Endothelial cell (in vitro differentiated cells): ENCODE measurements at places on chromosomes 12 and 14.
A peak's percentile ranks its signal among the peaks of the same experiment; 100 is the strongest.

DNA sequence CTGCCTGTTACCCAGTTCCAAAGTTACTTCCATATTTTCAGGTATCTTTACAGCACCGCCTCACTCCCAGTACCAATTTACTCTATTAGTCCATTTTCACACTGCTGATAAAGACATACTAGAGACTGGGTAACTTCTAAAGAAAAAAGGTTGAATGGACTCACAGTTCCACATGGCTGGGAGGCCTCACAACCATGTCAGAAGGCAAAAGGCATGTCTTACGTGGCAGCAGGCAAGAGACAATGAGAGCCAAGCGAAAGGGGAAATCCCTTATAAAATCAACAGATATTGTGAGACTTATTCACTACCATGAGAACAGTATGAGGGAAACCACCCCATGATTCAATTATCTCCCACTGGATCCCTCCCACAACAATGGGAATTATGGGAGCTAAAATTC, 9.8 kb downstream of the AREL1 start:
- H3K27ac ChIP-seq, result no peak overlapping the region
- H3K36me3 ChIP-seq, result peaks cover 34% of the 10 kb centered on the region
- peak overlapping the region; percentile 21 for H3K4me3 ChIP-seq
- no peaks in the 10 kb centered on the region for H3K27me3 ChIP-seq

- peaks cover 3% of the 10 kb centered on the region for H3K36me3 ChIP-seq
- no peak for DNase-seq
- no peaks in the 10 kb centered on the region for H3K4me1 ChIP-seq
- H3K27ac ChIP-seq, result no peak overlapping the region
- H3K27me3 ChIP-seq, result peaks cover under 1% of the 10 kb centered on the region
- H3K4me3 ChIP-seq, result no peak overlapping the region
Observed at GRCh38 chr12:124700810-124701592, 133.6 kb upstream of the NCOR2 start.

DNA sequence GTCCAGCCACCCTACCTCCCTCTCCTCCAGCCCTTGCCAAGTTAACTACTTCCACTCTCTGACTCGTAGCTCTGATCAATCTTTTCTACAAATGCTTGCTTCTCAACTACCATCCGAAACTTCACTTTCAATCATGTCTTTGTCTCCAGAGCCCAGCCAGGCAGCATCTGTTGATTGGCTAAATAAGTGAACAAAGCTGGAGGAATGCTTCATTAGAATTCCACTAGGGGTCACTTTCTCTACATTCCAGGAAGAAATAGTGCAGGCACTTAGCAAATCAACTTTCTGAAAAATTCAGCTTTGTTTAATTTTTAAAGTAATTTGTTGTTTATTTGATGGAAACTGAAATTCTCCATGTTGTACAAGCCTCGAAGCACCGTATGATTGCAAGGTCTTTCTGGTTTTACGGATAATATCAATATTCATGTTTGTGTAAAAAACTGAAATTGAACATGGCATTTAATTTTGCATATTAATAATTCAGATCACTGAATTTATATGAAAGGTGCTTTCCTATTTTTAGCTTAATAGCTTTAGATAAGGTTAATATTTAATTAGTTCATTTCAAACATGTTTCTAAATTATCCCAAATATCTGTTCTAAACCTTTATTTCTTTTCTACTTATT, 32.4 kb upstream of the HELB start:
- DNase-seq, result no peak
- H3K36me3 ChIP-seq, result no peaks in the 10 kb centered on the region
- H3K27ac ChIP-seq, result no peak overlapping the region
- H3K27me3 ChIP-seq, result peaks cover 2% of the 10 kb centered on the region
- H3K4me1 ChIP-seq, result no peaks in the 10 kb centered on the region
- no peak overlapping the region for H3K4me3 ChIP-seq

DNA sequence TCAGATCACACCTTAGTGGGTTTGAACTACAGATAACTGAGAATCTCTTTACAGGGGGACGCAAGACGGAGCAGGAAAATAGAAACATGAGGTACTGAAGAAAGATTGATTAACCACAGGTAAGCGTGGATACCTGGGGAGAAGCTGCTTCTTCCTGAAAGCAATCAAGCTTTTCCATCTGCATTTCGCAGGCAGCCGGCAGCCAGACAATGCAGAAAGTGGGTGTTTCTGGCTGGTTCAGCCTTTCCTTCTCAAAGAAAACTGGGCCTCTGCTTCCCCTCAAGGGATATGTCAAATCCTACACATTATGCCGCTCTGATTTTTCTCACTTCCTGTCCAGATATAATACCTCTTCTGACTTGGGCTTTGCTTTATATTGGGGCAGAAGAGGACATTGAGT, 39.1 kb upstream of the PPFIA2 start:
- peaks cover 9% of the 10 kb centered on the region for H3K4me1 ChIP-seq
- H3K27me3 ChIP-seq, result no peaks in the 10 kb centered on the region
- no peak overlapping the region for H3K27ac ChIP-seq
- H3K4me3 ChIP-seq, result no peak overlapping the region
- no peaks in the 10 kb centered on the region for H3K36me3 ChIP-seq

GRCh38 chr12:52123487-52124186, 44.1 kb downstream of the SMIM41 start:
- peaks cover 61% of the 10 kb centered on the region for H3K4me1 ChIP-seq
- no peaks in the 10 kb centered on the region for H3K36me3 ChIP-seq
- no peak overlapping the region for H3K4me3 ChIP-seq
- no peak overlapping the region for H3K27ac ChIP-seq
- no peak for DNase-seq

DNA sequence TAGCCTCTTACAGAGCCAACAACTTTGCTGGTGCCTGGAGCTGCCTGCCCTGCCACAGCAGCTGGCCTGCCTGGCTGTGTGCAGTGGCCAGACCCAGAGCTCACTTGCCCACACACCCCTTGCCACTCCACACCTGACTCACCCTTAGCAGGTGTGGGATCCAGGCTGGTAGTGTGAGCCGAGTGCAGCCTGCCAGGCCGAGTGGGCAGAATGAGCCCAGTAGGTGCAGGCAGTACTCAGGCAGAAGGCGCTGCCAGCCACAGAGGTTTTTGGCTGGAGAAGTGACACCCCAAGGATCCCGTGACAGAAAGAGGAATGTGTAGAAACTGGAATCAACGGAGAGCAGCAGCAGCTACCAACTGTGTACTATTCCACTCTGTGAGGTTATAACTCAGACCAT, 29.8 kb upstream of the PYGL start:
- no peak for DNase-seq
- H3K27ac ChIP-seq, result no peak overlapping the region
- peaks cover 4% of the 10 kb centered on the region for H3K36me3 ChIP-seq

DNA sequence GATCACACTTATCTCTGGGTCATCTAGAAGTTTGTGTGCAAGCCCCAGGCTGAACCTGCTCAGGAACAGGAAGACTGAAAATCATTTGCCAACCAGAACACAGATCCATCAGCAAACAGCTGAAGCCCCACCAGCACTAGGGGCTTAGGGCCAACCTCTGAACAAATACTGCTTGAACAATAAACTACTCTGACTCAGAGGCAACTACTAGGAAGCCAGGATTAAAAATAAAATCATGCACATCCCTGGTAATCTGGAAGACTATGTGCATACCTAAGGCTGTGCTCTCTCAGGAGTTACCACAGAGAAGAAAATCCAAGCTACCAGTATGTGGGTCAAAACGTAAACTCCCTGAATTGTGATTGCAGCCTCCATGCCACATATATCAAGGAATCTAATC, 15.9 kb downstream of the GALNT8 start:
- H3K27ac ChIP-seq, result no peak overlapping the region
- H3K4me3 ChIP-seq, result no peak overlapping the region

GRCh38 chr12:77130193-77130592, 64.8 kb upstream of the E2F7 start:
- no peaks in the 10 kb centered on the region for H3K36me3 ChIP-seq
- no peak overlapping the region for H3K27ac ChIP-seq
- no peak overlapping the region for H3K4me3 ChIP-seq
- DNase-seq, result no peak
- H3K27me3 ChIP-seq, result no peaks in the 10 kb centered on the region

DNA sequence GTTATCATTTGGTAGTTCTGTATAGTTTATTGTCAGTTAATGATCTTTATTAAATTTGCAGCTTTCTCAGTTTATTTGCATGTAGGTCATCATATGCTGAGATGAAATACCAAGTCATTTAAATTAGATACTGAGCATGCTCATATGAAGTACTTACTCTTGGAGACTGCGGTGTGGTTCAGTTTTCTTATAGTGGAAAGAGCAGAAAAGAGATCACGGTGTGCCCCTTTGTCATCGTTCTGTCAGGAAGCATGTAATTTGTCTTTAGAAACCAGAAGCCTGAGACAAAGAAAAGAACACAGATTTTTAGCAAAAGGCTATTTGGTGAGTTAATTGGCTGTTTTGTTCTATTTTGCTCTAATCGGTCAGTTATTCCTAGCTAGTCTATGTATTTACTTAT, 75.6 kb downstream of the PLEKHA5 start:
- no peak overlapping the region for H3K27ac ChIP-seq
- no peak for DNase-seq
- no peak overlapping the region for H3K4me3 ChIP-seq
- H3K36me3 ChIP-seq, result peaks cover 11% of the 10 kb centered on the region
- H3K27me3 ChIP-seq, result no peaks in the 10 kb centered on the region

GRCh38 chr12:19003141-19003540, 126.4 kb upstream of the PLEKHA5 start:
- no peaks in the 10 kb centered on the region for H3K4me1 ChIP-seq
- H3K4me3 ChIP-seq, result no peak overlapping the region
- no peaks in the 10 kb centered on the region for H3K36me3 ChIP-seq
- no peaks in the 10 kb centered on the region for H3K27me3 ChIP-seq
- DNase-seq, result no peak
- no peak overlapping the region for H3K27ac ChIP-seq

GRCh38 chr12:115710104-115710564, 567.4 kb downstream of the MED13L start:
- H3K36me3 ChIP-seq, result no peaks in the 10 kb centered on the region
- no peaks in the 10 kb centered on the region for H3K4me1 ChIP-seq
- no peak for DNase-seq
- H3K4me3 ChIP-seq, result no peak overlapping the region
- H3K27me3 ChIP-seq, result peaks cover 1% of the 10 kb centered on the region
- no peak overlapping the region for H3K27ac ChIP-seq

DNA sequence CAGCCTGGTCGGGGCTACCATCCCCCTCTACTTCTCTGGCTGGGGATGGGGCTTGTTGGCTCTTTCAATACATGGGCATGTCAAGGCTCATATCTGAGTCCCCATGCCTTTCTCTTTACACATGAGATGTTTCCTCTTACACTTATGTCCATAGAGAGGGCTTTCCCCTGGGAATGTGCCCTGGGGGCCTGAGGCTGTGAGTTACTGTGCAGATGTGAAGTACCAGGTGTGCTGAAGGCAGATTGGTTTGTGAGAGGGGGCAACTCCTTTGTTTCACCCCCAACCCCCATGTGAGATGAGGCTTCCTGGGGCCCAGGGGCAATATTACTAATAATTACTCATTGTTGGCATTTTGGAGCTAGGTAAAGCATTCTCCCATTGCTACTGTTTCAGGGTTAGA, 32.8 kb downstream of the NRXN3 start:
- peaks cover 2% of the 10 kb centered on the region for H3K4me1 ChIP-seq
- DNase-seq, result no peak
- peaks cover 3% of the 10 kb centered on the region for H3K27me3 ChIP-seq
- H3K4me3 ChIP-seq, result no peak overlapping the region
- H3K36me3 ChIP-seq, result no peaks in the 10 kb centered on the region

GRCh38 chr12:23484238-23484637, 465.2 kb downstream of the SOX5 start:
- H3K27me3 ChIP-seq, result no peaks in the 10 kb centered on the region
- no peak overlapping the region for H3K4me3 ChIP-seq
- DNase-seq, result no peak
- no peaks in the 10 kb centered on the region for H3K4me1 ChIP-seq
- H3K27ac ChIP-seq, result no peak overlapping the region
- H3K36me3 ChIP-seq, result no peaks in the 10 kb centered on the region

DNA sequence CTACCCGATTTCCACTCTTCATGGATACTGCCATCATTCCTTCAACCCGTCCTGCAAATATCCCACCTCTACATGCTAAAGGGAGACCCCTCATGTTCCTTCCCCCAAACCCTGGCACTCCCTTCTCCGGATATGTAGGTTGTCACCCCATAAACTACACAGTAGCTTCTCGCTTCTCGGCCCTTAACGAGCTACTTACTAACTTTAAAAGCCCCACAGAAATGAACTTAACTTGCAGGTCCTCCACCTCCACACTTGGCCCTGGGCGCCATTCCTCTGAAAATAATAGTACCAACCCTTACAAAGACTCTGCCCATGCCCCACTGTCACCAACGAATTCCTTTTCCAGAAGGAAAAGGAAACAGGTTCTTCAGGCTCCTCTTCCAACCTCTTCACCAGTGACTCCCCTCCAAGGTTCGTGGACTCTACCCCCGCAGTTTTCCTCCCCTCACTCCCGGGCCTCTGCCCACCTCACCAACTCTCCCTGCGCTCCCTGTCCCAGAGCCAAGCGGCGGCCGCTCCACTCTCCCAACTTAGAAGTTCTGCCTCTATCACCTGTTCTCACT, 1.2 kb downstream of the SPPL3 start:
- peaks cover 17% of the 10 kb centered on the region for H3K4me1 ChIP-seq
- peak overlapping the region; percentile 100 for H3K4me3 ChIP-seq
- peak overlapping the region; percentile 79 for H3K27ac ChIP-seq

DNA sequence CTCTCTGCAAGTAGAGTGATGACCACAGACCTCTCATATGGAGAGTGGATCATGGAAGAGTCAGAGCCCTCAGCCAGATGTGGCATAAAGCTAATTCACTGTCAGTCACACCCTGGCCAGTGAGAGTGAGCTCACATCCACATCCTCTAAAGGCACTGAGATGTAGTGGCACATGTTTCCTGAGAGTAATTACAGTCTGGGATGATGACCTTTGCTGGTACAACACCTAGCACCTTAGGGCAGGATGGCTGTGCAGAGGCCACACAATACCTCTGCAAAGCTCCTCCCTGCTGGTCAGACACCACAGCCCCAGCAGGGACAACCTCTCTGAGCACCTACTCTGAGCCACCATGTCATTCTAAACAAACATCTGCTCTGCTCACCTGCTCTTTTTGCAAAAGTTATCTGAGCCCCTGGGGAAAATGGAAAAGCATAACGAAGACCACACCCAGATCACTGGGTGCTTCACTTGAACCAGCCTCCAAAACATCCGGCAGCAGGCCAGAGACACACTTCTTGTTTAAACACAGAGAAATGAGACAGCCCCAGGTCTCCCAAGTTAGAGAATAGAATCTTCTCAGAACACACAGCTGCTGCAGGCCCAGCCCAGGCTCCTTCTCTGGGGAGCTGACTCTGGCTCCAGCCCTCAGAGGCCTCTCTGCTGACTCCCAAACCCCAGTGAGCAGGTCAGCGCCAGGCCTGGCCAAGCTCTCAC, 30.3 kb downstream of the PITPNM2 start:
- H3K4me3 ChIP-seq, result no peak overlapping the region
- DNase-seq, result no peak
- no peaks in the 10 kb centered on the region for H3K27me3 ChIP-seq
- H3K4me1 ChIP-seq, result no peaks in the 10 kb centered on the region
- no peaks in the 10 kb centered on the region for H3K36me3 ChIP-seq
- H3K27ac ChIP-seq, result no peak overlapping the region

- H3K27ac ChIP-seq, result no peak overlapping the region
- H3K27me3 ChIP-seq, result no peaks in the 10 kb centered on the region
- DNase-seq, result no peak
- no peaks in the 10 kb centered on the region for H3K36me3 ChIP-seq
- no peak overlapping the region for H3K4me3 ChIP-seq
- H3K4me1 ChIP-seq, result peaks cover 2% of the 10 kb centered on the region
Observed at GRCh38 chr12:71158361-71158882, 623 bp upstream of the TSPAN8 start.

- no peak overlapping the region for H3K27ac ChIP-seq
- DNase-seq, result no peak
- peaks cover 65% of the 10 kb centered on the region for H3K4me1 ChIP-seq
- no peak overlapping the region for H3K4me3 ChIP-seq
Observed at GRCh38 chr12:3103806-3104205, 26.6 kb downstream of the TSPAN9 start.
